ENCODE measurements at places on chromosomes 12 and 14.

DNA sequence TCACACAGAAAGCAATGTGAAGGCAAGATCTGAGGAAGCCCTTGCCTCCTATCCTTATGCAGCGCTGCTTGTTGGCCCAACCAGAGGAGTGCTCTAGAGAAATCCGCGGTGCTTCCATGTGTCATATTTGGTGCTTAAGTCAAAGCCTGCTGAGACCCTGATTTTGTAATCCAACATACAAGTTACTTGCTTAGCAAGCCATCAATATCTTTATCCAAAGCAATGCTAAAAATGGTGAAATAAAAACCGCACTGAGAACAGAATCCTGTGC lies 250.0 kb downstream of the MED13L start:
- no peak for DNase-seq

GRCh38 chr14:101120641-101121507 lies 217.4 kb upstream of the RTL1 start:
- no peak for DNase-seq

DNA sequence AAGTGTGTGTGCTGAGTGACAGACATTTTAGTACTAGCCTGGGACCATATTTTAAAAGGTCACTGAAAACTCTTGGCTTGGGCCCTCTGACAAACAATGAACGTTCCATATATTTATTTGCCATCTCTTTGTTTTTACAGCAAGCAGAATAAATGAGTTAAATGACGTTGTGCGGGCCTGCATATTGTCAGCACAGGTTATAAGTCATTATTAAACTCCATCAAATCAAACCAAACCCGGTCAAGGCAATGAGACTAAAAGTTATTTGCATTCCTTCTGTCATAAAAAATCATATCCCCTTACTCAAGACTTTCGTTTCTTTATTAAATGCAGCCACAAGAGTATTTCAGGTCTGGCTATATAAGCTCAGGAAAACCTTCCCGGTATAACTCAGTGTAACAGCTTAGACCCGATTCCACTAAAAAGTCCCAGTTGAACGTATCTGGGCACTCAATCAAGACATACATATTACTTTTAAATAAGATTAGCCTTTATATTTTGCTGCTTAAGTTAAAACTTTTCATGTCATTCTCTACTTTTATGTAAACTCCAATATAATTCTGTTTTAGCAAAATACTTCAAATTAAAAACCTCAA lies 84.9 kb downstream of the DICER1 start:
- no peak for DNase-seq

- peak; percentile 44 for DNase-seq
Measured at GRCh38 chr12:48795550-48796455, 6.9 kb upstream of the ADCY6 start.

DNA sequence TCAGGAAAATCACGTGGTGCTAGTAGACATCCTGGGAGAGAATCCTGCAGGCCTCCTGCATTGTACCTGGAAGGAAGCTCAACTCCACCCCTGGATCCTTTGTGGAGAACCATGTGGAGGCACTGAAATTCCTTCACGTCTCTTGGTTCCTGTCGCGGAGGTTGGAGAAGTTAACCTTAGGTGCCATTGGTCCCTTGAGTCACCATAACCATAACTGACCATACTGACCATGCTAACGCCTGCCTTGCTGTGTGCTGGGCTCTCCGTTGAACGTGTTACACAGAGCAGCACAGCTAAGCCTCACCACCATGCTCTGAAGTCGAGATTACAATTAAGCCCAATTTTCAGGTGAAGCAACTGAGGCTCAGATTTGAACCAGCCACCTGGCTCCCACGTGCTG lies 18.6 kb downstream of the C14orf132 start:
- no peak for DNase-seq

DNA sequence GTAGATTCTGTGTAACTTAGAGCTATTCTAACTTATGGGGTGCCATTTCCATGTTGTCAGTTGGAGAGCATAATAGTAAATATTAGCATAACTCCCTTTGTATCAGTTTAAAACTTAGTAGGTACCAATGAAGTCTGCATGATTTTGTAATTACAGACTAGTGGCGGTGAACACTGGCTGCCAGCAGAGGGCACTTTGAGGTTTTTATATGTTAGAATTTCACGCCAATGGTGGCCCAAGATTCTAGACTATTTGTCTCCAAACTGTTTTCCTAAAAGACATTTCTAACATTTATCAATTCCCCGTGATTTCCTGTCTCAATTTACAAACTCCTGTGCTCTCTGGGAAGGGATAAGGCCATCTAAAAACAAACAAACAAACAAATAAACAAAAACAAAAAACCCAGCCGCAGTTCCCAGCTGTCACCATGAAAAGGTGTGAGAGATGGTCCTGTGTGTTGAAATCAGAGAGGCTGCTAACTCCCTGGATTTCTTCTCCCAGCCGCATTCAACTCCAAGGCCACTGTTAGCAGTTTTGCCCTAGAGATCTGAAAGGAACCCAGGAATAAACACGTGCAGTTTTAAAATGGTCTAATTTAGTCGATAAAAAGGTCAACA lies 57.6 kb downstream of the BRMS1L start:
- DNase-seq: no peak

DNA sequence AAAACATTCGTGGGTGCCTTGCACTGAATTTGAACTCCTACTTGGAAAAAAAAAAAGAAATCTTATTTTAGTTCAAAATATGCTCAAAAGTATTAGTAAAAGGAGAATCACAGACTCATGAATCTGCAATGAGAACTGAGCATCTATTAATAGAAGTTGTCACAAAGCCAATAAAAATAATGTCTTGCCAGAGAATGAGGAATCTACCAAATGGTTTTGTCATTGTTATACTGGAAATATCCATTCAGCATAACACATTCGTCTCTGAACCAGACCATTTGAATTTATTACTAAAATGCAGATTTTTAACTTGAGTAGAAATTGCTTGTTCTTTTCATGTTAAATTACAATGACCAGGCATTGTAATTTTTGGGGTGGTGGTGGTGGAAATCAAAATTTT lies 11.6 kb upstream of the PTPRB start:
- no peak for DNase-seq

DNA sequence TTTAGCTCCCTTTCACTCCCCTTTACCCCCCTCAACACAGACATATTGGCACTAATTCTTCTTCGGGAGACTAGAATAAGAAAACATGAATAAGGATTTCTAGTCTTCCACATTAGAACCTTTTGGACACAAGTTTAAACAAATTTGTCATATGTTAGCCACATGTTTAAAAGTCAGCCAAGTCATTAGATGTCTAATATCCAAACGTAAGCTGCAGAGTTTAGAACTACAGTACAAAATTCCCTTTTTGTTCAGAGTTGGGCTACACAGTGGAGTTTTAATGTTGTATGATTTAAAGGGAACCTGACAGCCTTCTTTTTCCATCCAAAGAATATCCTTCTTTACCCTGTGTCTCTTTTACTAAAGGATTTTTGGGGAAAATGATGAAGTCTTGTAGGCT lies 79.8 kb downstream of the PDE6H start:
- DNase-seq: no peak

- DNase-seq: no peak
Measured at GRCh38 chr12:120321382-120322202, 6.0 kb downstream of the PLA2G1B start.

DNA sequence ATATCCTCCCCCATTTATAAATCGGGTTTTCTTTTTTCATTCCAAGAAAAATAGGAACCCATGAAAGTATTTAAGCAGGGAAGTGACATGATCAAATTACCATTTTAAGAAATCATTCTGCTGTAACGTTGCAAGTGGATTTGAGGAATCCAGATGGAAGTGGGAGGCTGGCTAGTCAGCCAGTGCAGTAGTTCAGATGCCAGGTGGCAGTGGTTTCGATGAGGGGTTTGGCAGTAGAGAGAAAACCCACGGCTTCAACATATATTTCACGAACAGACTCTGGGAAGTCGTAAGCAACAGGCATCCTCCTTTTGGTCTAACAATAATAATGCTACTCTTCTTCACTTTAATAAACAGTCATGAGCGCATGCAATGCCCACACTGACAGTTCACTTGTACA lies 25.0 kb downstream of the PDZRN4 start:
- no peak for DNase-seq

GRCh38 chr12:28517101-28517500 lies 326.8 kb downstream of the CCDC91 start:
- no peak for DNase-seq

GRCh38 chr12:13247596-13247995 lies 51.1 kb downstream of the EMP1 start:
- no peak for DNase-seq

- DNase-seq: peak; percentile 39
Measured at GRCh38 chr12:101773650-101774162, 34.4 kb upstream of the SYCP3 start.

Measured in AG09319 (cell line).